ENCODE measurements at places on chromosomes 16 and 17. TPM values are rescaled to one million over a fixed set of nuclear protein-coding genes. Genes with fewer than 3 reads are reported as not detected.

Gene KRT39
- 0.03 TPM for polyA plus RNA-seq

Gene PRAC1
- not detected for polyA plus RNA-seq

Gene MYH13
- polyA plus RNA-seq: not detected

Gene NECAB2
- polyA plus RNA-seq: not detected

Gene KRTAP2-3
- not detected for polyA plus RNA-seq

Gene CES5A
- polyA plus RNA-seq: 0.03 TPM

Gene KRT222
- 1.2 TPM for polyA plus RNA-seq

Gene PDILT
- polyA plus RNA-seq: not detected

DNA sequence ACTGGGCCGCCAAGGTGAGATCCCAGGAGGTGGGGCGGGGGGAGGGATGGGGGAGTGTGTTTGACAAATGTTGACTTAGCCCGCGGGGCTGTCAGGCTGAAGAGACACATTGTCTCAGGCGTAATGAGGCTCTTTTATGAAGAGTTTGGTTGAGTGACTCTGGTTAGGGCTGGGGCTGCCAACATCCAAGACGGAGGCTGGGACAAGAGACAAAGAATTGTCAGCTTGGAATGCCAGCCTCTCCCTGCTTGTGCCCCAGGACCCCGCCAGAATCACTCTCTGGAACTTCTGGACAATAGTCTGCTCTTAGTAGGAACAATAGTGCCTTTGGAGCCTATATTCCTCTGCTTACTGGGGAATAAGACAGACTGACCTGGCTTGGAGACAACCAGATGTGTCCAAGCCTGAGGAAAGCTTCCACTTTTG is 24.0 kb downstream of the PCTP start:
- no peak overlapping the region for H3K4me3 ChIP-seq
- peaks cover 27% of the 10 kb centered on the region for H3K36me3 ChIP-seq
- no peaks in the 10 kb centered on the region for H3K4me1 ChIP-seq
- H3K27me3 ChIP-seq: no peaks in the 10 kb centered on the region

DNA sequence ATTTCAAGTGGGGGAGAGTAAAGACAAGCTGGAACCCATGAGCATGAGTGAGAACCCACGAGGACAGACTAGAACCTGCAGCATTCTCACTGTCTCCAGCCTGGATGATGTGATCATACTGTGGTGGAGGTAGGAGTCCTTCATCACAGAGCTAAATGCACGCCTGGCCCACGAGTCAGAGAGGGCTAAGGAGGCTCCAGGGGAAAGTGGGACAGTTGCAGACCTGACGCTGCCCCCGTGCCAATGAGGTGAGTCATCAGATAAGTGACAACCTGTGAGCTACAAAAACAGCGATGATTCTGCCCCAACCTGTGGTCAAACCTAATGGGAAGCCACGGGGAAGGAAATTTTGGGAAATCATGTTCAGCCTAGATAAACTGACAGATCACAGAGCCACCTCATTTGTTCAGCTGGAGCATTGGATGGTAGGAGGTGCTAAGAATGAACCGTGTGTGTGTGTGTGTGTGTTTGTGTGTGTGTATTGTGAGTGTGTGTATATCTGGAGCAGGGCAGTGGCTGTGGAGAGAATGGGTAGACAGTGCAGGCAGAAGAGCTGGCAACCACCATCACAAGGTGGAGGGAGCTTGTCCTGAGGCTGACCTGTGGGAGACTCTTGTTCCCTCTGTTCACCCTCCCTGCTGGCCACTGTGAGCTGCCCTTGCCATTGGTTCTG is 131.8 kb downstream of the UTP18 start:
- no peaks in the 10 kb centered on the region for H3K27me3 ChIP-seq
- no peaks in the 10 kb centered on the region for H3K36me3 ChIP-seq
- no peak overlapping the region for H3K27ac ChIP-seq
- no peak overlapping the region for H3K4me3 ChIP-seq
- no peaks in the 10 kb centered on the region for H3K4me1 ChIP-seq

DNA sequence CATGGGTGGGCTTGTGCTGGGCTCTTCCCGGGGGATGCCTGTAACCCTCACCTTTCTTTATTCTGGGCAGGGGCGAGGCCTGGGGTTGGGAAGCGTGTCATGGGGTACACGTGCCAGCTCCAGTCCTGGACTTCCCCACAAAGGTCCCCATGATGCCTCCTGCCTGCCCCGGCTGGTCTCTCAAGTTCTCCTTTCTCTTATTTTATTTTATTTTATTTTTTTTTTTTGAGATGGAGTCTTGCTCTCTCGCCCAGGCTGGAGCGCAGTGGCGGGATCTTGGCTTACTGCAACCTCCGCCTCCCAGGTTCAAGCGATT is 8.6 kb downstream of the ATP2A3 start:
- H3K4me3 ChIP-seq: no peak overlapping the region
- H3K36me3 ChIP-seq: peaks cover 4% of the 10 kb centered on the region
- no peak for DNase-seq
- H3K27me3 ChIP-seq: no peaks in the 10 kb centered on the region
- H3K27ac ChIP-seq: peak overlapping the region; percentile 12

- H3K4me1 ChIP-seq: no peaks in the 10 kb centered on the region
- no peak overlapping the region for H3K4me3 ChIP-seq
- H3K27me3 ChIP-seq: no peaks in the 10 kb centered on the region
- peak; percentile 43 for DNase-seq
Measured at GRCh38 chr17:50037321-50038107, 18.4 kb upstream of the ITGA3 start.

DNA sequence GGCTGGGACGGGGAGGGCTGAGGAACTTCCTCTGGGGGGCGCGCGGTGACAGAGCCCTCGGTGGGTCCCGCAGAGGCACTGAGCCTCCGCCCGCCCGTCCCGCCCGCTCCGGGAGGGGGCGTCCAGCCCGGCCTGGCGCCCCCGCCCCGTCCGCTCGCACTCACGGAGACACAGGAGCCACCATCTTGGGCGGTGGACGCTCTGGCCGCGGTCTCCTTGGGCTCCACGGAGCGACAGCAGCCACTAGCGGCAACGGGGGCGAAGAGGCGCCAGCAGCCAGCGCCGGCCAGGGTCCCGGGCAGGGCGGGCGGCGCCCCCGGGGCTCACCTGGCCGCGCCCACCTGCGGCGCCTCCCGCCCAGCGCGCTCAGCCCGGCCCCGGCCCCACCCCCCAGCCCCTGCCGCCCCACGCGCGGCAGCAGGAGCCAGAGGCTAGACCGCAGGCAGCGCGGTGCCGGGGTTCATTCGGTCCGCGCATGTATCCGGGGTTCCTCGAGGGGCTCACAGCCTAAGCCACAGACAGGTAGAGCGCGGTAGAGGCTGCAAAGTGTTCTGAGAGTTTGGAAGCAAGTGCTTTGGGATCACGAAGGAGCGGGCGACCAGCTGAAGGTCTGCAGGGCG is at the start of gene C17orf113:
TSS of gene C17orf113 (minus strand) at position 209 of the 620 bp plus-strand sequence. CDS start 7,225 bp downstream, outside the sequence.
- peaks cover 9% of the 10 kb centered on the region for H3K27me3 ChIP-seq
- no peak within 1 kb of the TSS for H3K27ac ChIP-seq
- H3K4me3 ChIP-seq: peak within 1 kb of the TSS; percentile 53
- H3K36me3 ChIP-seq: no peaks in the 10 kb centered on the region
- peaks cover 7% of the 10 kb centered on the region for H3K4me1 ChIP-seq
- DNase-seq: peak; percentile 85

DNA sequence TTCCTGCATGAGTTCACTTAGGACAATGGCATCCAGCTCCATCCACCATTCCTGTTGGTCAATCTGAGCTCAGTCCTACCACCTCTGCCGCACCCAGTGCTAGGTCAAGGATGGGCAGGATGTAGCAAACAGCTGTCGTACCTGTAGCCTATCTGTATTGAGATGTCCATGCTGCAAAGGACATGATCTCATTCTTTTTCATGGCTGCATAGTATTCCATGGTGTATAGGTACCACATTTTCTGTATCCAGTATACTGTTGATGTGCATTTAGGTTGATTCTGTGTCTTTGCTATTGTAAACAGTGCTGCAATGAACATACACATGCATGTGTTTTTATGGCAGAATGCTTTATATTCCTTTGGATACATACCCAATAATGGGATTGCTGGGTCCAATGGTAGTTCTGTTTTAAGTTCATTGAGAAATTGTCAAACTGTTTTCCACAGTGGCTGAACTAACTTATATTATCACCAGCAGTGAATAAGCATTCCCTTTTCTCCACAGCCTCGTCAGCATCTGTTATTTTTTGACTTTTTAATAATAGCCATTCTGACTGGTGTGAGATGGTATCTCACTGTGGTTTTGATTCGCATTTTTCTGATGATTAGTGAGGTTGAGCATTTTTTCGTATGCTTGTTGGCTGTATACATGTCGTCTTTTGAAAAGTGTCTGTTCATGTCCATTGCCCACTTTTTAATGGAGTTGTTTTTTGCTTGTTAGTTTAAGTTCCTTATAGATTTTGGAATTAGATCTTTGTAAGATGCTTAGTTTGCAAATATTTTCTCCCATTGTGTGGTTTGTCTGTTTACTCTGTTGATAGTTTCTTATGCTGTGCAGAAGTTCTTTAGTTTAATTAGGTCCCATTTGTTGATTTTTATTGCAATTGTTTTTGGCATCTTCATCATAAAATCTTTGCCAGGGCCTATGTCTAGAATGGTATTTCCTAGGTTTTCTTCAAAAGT is 7.2 kb upstream of the MRTFB start:
- H3K27me3 ChIP-seq: no peaks in the 10 kb centered on the region
- DNase-seq: no peak
- no peaks in the 10 kb centered on the region for H3K4me1 ChIP-seq
- H3K36me3 ChIP-seq: no peaks in the 10 kb centered on the region
- H3K27ac ChIP-seq: no peak overlapping the region

GRCh38 chr17:48818361-48818841 is 1.4 kb upstream of the TTLL6 start:
- no peaks in the 10 kb centered on the region for H3K36me3 ChIP-seq
- H3K4me3 ChIP-seq: no peak overlapping the region
- no peaks in the 10 kb centered on the region for H3K27me3 ChIP-seq

DNA sequence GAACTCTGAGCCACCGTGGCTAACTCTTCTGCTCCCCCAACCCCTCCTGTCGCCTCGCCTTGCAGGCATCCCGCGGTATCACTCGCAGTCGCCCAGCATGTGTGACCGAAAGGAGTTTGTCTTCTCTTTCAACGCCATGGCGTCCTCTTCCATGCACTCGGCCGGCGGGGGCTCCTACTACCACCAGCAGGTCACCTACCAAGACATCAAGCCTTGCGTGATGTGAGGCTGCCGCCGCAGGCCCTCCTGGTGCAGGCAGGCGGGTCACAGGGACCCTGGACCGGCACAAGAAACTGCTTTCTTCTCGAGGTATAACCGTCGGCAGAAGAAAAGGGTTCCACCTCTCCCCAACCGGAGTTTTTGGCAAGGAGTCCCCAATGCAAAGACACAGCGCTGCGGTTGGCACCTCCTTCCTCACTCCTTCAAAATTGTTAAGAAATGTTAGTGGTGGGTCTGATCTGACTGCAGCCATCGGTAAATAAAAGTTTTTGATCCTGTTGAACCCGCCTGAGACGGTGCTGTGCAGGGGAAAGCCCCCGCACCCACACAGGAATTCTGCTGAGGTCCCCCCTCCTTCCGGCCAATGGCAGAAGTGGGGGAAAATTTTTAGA is 2.6 kb downstream of the FOXF1 start:
- peaks cover 34% of the 10 kb centered on the region for H3K27me3 ChIP-seq
- H3K4me1 ChIP-seq: peaks cover 10% of the 10 kb centered on the region
- peak overlapping the region; percentile 82 for H3K27ac ChIP-seq
- H3K36me3 ChIP-seq: peaks cover 51% of the 10 kb centered on the region
- peak; percentile 20 for DNase-seq
- H3K4me3 ChIP-seq: peak overlapping the region; percentile 27

DNA sequence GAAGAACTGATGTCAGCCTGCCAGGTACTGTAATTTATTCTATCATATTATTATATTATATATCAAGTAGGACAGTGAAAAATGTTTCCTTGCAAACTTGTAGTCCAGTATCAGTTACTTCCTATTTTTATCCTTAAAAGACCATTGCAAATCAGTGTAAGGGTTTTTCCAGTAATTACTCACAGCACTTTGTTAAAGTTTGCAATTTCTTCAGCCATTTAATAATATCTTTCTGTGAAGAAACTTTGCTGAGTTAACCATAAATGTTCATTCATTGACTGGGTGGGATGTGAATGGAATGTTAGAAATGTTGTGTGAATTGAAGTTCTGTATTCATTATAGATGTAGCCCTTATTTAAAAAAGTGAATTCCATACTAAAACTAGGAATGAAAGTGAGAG is 26.7 kb downstream of the HAPSTR1 start:
- no peaks in the 10 kb centered on the region for H3K27me3 ChIP-seq
- peaks cover 12% of the 10 kb centered on the region for H3K4me1 ChIP-seq
- no peak overlapping the region for H3K27ac ChIP-seq
- peaks cover 28% of the 10 kb centered on the region for H3K36me3 ChIP-seq
- no peak overlapping the region for H3K4me3 ChIP-seq
- no peak for DNase-seq

- no peak overlapping the region for H3K27ac ChIP-seq
- no peaks in the 10 kb centered on the region for H3K4me1 ChIP-seq
- H3K4me3 ChIP-seq: no peak overlapping the region
- H3K27me3 ChIP-seq: no peaks in the 10 kb centered on the region
- H3K36me3 ChIP-seq: peaks cover 12% of the 10 kb centered on the region
Measured at GRCh38 chr16:3850544-3850899, 30.0 kb downstream of the CREBBP start.

DNA sequence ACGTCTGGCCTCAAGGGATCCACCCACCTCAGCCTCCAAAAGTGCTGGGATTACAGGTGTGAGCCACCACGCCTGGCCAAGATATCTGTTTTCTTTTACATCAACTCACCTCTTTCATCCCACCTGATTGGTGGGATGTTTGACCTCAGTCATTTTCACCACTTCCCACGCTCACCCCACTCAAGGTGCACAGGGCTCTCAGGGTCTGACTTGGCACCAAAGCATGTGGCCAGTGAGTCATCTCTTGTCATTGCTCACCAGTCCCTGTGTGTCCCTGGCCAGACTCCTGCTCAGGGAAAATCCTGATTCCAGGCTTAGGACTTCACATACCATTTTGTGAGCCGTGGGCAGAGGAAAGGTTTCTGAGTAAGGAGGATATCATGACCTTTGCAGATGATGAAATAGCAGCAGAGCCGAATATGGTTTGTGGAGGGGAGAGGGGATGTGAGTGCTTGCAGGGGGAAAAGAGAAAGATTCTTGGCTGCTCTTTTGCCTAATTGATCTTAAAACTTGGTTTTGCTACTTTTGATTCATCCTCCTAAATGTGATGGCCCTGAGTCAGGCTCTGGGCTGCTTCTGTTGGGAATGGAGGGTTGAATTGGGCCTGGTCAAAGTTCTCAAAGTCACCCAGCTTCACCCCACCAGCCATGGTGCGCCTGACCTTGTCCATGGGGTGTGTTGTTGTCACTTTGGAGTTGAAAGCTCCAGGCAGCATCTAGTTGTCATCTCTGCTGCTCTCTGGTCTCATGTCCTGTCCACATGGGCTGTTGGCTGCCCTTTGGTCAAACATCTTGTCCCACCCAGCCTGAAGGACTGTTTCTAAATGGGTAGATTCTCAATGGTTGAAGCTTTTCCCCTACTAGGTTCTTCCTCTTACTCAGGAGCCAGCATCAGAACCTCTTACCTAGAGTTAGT is 6.0 kb upstream of the KCNH6 start:
- DNase-seq: no peak
- no peak overlapping the region for H3K27ac ChIP-seq
- H3K27me3 ChIP-seq: no peaks in the 10 kb centered on the region
- H3K36me3 ChIP-seq: no peaks in the 10 kb centered on the region
- H3K4me3 ChIP-seq: no peak overlapping the region
